HTR-8/SVneo (cell line): ENCODE measurements at places on chromosomes 4 and X.
A peak's percentile ranks its signal among the peaks of the same experiment; 100 is the strongest.

DNA sequence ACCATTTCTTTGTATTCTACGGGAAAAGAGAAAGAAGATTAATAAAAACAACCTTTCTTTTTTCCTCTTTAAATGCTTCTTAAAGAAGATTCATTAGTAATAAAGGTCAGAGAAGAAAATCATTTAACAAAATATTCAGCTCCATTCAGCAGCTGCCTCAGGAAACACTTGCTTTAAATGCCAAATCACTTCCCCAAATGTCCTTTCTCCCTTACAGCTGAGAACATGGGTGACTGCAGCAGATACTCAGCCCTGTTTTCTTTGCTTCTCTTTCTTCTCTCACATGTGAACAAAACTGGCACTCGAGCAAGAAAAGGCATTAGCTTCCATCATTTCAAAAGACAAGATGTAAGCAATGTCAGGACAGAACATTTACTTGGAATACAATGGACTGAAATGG lies 120.2 kb downstream of the INPP4B start:
- no peak for DNase-seq

DNA sequence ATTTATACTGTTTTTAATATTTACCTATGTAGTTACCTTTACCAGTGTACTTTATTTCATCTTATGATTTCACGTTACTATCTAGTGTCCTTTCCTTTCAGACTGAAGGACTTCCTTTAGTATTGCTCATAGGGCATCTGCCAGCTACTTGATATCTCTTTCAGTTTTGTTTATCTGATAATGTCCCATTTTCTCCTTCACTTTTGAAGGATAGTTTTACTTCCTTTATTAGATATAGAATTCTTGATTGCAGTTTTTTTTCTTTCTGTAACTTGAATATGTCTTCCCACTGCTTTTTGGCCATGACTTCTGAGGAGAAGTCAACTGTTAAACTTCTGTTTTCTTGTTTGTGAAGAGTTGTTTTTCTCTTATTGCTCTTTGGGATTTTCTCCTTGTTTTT lies 69.4 kb upstream of the MAGED1 start:
- no peak for DNase-seq

- DNase-seq: no peak
Observed at GRCh38 chr4:86184901-86185285, 175.0 kb downstream of the MAPK10 start.

GRCh38 chr4:623914-624566 lies 1.3 kb upstream of the PDE6B start:
- no peak for DNase-seq

GRCh38 chrX:69028006-69028760 lies 137.1 kb downstream of the PJA1 start:
- DNase-seq: no peak

DNA sequence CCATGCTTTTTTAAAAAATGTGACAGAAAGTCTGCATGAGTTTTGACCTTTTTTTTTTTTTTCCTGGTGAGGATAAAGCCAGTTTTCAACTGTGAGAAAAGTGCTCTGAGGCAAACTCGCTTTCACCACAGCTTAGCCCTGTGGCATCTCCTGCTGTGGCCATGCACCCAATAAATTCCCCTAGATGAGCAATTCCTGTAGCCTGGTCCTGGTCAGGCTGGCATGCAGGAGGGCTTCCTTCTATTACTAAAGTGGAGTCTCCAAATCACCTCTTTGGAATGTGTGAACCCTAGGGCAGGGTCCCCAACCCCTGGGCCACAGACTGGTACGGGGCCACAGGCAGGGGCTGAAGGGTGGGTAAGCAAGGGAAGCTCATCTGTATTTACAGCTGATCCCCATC lies 265.4 kb downstream of the RAPGEF2 start:
- DNase-seq: no peak

- no peak for DNase-seq
Observed at GRCh38 chrX:29308726-29309125, 721.5 kb downstream of the IL1RAPL1 start.

- peak; percentile 77 for DNase-seq
Observed at GRCh38 chr4:8278421-8279287, 9.1 kb downstream of the HTRA3 start.

GRCh38 chrX:15160558-15161095 lies 109.3 kb downstream of the ASB9 start:
- DNase-seq: no peak

DNA sequence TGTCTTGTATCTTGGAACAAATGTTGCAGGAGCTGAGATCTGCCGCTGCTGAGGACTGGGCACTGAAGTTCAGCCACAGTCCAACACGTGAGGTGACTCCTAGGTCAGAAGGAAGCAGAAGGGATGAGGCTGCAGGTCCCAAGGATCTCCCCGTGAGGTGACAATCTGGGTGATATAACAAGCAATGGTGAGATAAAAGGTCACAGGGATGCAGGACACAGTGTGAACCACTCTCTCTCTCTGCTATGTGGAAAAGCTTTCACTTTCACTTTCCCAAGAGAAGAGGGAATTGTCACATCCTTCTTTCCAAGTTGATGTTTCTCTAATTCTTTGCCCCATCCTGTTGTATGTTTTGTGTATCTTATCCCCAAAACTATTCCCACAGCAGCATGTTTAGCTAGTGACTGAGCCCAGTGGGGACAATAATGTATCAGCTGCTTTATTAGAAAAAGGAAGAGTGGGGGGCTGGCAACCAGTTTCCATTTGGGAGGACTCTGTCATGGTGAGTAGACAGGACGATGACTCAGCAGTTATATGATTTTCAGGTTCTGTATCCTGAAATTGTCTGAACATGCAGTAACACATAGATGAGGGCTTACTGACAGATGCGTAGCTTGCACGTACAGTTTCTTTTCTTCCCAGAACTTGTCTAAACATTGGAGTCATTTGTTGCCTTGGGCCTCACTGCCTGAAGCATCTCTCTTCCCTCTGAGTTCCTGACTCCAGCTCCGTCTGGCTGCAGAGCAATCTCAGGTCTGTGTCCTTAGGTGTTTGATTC lies 1415.8 kb upstream of the TENM3 start:
- peak; percentile 19 for DNase-seq

- DNase-seq: no peak
Observed at GRCh38 chr4:166499820-166500219, 626.8 kb downstream of the TLL1 start.

DNA sequence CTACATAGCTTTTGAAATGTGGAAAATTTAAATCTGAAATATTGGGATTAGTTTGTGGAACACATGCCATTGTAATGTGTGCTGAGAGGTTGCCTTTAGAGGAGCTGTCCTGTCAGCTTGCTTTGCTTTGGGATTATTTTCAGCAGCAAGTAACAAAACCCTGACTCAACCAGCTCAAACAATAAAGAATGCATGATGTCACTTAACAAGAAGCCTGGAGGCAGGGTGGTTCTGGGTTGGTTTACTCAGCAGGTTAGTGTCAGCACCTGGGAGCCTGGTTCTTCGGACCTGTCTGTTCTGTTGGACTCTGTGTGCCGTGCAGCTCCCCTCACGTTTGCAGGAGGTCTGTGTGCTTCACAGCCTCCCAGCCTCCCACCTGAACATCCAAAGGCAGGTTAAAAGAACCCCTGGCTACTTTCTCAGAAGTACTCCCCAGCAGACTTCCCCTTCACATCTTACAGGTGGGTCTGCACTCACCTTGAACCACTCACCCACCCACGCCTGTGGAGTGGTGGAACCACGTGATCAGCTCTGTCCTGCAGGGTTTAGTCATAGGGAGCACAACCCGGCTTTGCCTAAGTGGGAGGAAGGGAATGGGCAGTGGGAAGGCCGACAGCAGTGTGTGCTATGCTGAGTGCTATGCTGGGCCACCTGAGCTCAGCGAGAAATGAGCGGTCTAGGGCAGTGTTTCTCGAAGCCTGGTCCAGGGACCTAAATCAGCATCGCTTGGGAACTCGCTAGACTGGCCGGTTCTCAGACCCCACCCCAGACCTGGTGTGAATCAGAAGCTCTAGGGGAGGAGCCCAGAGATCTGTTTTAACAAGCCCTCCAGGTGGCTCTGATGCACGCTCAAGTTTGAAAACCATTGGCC lies 20.4 kb downstream of the TMEM131L start:
- DNase-seq: peak; percentile 72

DNA sequence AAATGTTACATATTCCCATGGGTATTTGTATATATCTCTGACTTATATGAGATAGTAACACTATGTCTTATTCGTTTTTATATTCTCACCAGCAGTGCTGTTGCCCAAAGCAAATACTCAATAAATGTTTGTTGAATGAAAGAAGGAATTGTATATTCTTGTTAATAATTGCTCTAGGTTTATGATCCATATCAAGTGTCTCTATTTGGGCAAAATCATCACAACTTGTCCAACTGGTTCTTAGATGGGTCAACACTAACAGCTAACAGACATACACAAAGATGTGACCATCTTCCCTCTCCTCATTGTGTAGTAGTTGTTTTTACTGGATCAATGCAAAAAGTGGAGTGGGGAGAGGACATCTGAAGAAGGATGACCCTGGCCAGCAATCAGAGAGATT lies 6.6 kb upstream of the APLN start:
- DNase-seq: no peak

DNA sequence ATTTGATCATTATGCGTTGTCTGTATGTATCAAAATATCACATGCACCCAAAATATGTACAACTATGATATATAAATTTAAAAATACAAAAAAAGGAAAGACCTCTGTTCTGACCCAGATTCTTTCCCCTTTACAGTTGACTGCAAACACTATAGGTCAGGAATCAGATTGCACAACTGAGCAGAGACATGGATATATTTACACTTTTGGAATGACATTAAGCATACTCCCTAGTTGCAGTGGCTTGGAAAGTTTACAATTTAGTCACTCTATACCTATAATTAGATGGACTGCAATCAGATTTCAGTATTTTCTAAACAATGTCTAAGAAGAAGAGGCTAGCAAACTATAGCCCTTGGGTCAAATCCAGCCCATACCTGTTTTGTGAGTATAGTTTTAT lies 98.5 kb upstream of the INPP4B start:
- DNase-seq: no peak

GRCh38 chr4:40337523-40337922 lies 2.4 kb downstream of the CHRNA9 start:
- no peak for DNase-seq

GRCh38 chr4:80713409-80713808 lies 317.1 kb upstream of the BMP3 start:
- no peak for DNase-seq

DNA sequence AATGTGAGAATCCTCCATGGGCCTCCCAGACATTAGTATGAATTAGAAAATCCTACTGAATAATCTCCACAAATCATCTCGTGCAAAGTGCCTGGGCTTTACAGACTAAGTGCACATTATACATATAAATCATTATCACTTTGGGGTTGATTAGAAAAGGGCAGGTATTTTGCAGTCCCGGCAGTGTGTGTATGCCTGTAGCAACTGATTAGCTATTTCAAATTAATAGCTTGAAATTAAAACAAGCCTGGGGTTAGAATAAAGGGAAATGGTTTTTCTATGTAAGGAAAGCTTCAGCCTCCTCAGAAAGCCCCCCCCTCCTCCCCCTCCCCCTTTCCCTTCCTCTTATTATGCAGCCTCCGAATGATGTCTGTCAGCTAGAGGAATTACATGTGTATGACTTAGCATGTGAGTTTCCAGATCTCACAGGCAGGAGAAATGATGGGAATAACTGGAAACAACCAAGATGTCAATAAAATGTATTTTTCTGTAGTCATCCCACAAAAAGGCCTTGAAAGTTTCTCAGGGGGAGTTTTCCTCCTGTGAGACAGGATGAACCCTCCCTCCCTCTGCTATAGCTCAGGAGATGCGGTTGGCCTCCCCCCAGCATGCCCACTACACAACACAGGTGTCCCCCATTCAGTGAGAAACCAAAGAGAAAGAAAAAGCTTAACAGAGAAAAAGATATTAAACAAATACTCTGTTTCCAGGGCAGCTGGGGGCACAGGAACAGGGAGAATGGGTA lies 41.2 kb upstream of the RASGEF1B start:
- DNase-seq: no peak

GRCh38 chr4:38366997-38367396 lies 297.0 kb upstream of the KLF3 start:
- no peak for DNase-seq

- no peak for DNase-seq
Observed at GRCh38 chrX:149145845-149146285, 359.2 kb downstream of the IDS start.

- no peak for DNase-seq
Observed at GRCh38 chrX:65994519-65995506, 45.1 kb downstream of the VSIG4 start.

GRCh38 chrX:9195199-9195880 lies 161.4 kb upstream of the FAM9B start:
- no peak for DNase-seq

- no peak for DNase-seq
Observed at GRCh38 chrX:119156241-119156640, 28.6 kb upstream of the KIAA1210 start.

DNA sequence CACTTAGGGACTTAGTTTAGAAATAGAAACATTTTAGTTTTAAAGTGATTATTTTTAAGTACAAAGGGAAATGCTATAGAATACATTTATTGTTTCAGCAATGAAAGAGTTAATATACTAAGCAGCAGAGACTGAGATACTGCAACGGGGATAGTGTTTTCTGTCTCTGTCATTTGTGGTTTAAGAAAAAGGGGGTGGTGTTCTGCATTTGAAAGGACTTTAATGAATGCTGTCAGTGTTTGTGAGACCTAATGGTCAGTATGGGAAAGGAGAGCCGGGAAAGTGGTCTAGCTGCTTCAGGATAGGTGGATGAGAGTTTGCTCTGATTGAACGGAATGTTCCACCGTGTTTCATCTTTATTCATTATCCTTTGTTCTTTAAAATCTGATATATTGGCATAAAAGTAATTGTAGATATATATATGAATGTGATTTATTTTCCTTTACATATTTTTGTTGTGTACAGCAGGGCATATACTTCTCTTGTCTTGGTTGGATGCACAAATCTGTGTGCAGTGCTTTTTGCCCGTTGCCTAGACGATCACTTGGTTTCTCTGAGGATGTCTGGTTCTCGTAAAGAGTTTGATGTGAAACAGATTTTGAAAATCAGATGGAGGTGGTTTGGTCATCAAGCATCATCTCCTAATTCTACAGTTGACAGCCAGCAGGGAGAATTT lies at the start of gene KLHL5:
KLHL5 (plus strand) TSS at position 139 of the 676 bp plus-strand sequence; CDS start at position 560, 421 bp downstream.
- DNase-seq: no peak

DNA sequence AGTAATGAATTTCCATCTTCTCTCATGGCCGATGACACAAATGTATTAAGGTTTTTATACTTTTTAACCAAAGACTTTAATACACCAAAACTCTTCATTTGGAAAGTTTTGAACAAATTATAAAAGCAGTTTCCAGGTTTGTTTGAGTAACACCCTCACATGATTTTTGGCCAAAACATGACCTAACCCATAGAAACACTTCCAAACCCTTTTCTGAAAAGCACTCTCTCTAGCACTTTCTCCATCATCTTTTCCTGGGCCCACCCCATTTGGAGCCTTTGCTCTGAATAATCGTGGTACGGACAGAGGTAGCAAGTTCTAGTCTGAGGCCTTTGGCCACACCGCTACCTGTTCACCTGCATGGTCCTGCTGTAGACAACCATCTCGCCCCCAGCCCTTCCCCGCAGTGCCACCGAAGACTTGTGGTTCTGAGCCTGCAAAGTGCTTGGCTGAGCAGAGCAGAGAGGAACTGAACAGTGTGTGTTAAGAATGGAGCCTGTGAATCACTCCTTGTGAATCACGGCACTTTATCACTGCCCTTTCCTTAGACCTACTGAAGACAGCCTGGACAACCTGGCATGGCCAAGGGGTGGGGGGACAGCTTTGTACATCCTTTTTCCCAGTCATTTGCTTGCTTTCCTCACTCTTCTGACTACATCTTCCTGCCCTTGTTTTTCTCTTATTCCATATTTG lies 181.8 kb downstream of the PTTG2 start:
- no peak for DNase-seq
